ENCODE measurements at places on chromosomes 6 and 20.
A peak's percentile ranks its signal among the peaks of the same experiment; 100 is the strongest.

- no peak for DNase-seq
Observed at GRCh38 chr6:119314885-119315272, 34.7 kb downstream of the MAN1A1 start.

GRCh38 chr6:130252527-130253237 lies 29.9 kb upstream of the SAMD3 start:
- no peak for DNase-seq

- no peak for DNase-seq
Observed at GRCh38 chr6:40253420-40253819, 319.2 kb upstream of the MOCS1 start.

DNA sequence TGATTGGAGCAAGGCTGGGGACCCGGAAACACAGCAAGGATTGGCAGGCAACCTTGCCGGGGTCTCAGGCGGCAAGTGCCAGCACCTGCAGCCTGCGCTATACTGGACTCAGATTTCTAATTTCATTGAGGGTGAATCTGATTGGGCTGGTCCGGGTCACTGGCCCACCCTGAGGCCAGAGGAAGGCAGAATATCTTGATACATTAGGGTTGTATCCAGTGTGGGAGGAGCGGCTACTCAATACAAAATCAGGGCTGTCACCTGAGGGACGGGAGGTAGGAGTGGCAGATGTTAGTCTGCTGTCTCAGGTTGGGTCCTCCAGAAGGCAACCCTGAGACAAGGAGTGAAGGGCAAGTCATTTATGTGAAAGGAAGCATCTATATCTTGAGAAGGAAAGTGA lies 40.7 kb downstream of the BFSP1 start:
- no peak for DNase-seq

- no peak for DNase-seq
Observed at GRCh38 chr20:63417738-63418120, 54.7 kb downstream of the KCNQ2 start.

GRCh38 chr6:123997223-123997622 lies 193.6 kb downstream of the NKAIN2 start:
- DNase-seq, result peak; percentile 94

DNA sequence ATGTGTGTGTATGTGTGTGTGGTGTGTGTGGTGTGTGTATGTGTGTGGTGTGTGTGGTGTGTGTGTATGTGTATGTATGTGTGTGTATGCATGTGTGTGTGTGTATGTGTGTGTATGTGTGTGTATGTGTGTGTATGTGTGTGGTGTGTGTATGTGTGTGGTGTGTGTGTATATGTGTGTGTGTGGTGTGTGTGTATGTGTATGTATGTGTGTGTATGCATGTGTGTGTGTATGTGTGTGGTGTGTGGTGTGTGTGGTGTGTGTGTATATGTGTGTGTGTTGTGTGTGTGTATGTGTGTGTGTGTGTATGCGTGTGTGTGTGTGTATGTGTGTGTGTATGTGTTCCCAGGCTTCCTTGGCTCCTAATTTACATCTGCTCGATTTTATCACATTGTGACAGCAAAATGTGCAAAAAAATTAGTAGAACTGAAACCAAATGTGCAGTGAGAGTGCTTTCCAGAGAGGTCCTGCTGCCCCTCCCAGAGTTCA lies 234.5 kb downstream of the BMP7 start:
- no peak for DNase-seq

DNA sequence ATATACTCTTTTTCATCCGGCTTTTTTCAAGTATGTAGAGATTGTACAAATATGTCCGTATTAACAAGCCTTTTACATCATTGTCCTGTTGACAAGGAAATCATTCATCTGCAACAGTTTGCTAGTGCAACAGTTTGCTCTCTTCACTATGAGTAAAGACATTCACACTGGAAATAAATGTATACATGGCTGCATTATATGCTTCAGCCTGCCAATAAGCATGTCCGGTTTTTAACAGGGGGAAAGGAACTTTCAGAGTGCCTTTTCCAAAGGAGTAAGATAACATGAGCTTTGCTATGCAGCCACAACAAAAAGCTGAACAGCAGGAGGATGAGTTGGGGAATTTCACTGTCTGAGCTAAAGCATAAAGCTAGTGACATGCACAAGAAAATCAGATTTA lies 99.4 kb upstream of the ADTRP start:
- DNase-seq, result no peak

- peak; percentile 26 for DNase-seq
Observed at GRCh38 chr6:127120023-127120786, 1.7 kb downstream of the RSPO3 start.

All from NCI-H146 (cell line).